ENCODE measurements at places on chromosomes 13 and 19.

DNA sequence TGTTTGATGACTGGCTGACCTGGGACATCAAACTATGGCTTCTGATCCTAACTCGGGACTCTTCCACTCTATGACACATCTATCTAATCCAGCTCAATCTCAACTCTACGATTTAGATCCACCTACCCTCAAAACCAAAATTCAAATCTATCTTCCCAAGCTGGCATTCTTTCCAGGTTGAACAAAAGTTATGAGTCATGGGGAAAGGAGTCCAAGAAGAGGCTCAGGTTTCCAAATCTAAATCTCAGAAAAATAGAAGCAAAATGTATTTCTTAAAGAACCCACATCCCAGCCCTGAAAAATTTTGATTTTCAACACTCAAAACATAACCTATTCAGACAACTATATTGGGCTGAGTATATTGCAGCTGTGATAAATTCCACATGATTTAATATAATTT is 143.9 kb upstream of the IPO5 start:
- DNase-seq: no peak

GRCh38 chr19:41698746-41699230 is 9.6 kb upstream of the CEACAM5 start:
- peak; percentile 48 for DNase-seq

DNA sequence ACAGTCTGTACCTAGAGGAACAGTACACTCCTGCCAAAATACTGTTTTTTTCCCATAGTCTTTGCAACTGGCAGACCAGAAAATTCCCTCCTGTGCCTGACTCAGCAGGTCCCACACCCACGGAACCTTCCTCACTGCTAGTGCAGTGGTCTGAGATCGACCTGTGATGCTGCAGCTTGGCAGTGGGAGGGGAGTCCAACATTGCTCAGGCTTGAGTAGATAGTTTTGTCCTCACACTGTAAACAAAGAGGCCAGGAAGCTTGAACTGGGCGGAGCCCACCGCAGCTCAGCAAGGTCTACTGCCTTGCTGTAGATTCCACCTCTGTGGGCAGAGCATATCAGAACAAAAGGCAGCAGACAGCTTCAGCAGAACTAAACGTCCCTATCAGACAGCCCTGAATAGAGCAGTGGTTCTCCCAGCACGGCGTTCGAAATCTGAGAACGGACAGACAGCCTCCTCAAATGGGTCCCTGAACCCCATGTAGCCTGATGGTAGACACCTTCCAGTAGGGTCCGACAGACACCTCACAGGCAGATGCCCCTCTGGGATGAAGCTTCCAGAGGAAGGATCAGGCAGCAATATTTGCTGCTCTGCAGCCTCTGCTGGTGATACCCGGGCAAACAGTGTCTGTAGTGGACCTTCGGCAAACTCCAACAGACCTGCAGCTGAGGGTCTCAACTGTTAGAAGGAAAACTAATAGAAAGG is 92.7 kb downstream of the SUCLA2 start:
- DNase-seq: no peak

GRCh38 chr19:51142119-51142518 is at the start of gene SIGLEC7:
Gene SIGLEC7 (plus strand): TSS chr19:51142301. CDS start chr19:51142370, 69 bp downstream.
- no peak for DNase-seq

- DNase-seq: no peak
These were observed 1653.0 kb upstream of the MIR17HG start for GRCh38 chr13:89694451-89694850.

GRCh38 chr19:9151367-9151766 is 11.2 kb downstream of the ZNF317 start:
- DNase-seq: no peak

GRCh38 chr19:38711726-38712153 is 32.5 kb downstream of the CAPN12 start:
- no peak for DNase-seq

GRCh38 chr19:49408816-49409440 is 14.3 kb downstream of the PTH2 start:
- DNase-seq: no peak

GRCh38 chr13:113167155-113167554 is 8.7 kb downstream of the PROZ start:
- DNase-seq: no peak

GRCh38 chr13:51066091-51066831 is 44.8 kb downstream of the C13orf42 start:
- no peak for DNase-seq

DNA sequence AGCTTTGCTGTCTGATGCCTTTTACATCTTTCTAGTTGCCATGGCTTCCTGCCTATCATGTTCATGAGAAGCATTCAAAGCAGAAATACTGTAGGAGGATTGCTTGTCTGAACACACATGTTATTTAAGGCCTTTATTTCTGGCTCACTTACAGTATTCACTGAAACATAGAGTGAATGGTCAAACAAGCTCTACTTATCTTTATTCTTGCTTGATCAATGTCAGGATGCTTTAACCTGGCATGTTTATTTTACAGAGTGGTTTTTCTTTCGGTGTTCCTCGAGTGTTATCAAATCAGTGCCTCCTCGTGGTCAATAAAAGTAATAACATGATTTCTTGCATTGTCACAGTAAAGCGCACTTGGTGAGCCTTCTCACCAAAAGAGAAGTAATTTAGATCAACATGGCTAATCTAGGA is 73.5 kb upstream of the PCDH17 start:
- no peak for DNase-seq

- no peak for DNase-seq
These were observed 800.1 kb upstream of the PCDH9 start for GRCh38 chr13:68030152-68030809.

DNA sequence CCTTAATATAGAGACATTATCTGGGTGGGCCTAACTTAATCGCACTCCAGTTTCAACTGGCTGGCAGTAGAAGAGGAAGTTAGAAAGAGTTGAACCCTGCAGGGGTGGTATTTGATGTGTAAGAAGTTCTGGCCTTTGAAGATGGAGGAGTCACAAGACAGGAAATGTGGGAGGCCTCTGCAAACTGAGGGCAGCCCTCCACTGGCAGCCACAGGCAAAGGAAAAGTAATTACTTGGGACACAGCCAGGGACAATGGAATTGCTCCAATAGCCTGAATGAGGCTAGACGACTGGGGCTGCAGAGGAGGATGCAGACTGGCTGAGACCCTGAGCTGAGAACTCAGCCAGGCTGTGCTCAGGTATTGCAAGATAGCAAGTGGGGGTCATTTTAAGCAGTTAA is 703.3 kb upstream of the ARGLU1 start:
- no peak for DNase-seq

- DNase-seq: no peak
These were observed 66.9 kb upstream of the POSTN start for GRCh38 chr13:37665420-37665819.

DNA sequence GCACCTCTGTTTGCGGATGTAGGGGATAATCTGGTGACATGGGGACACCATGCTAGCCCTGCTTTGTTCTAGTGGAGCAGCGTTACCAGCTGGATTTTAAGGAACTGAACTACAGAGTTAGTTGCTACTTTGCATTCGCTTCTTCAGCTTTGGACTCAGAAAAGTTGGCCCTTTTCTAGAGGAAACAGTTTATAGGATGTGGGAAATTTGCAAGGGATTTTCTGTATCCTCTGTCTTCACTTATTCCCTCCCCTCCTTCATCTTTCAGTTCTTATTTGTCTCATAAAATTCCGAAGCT is 2.1 kb downstream of the GATAD2A start:
- no peak for DNase-seq

DNA sequence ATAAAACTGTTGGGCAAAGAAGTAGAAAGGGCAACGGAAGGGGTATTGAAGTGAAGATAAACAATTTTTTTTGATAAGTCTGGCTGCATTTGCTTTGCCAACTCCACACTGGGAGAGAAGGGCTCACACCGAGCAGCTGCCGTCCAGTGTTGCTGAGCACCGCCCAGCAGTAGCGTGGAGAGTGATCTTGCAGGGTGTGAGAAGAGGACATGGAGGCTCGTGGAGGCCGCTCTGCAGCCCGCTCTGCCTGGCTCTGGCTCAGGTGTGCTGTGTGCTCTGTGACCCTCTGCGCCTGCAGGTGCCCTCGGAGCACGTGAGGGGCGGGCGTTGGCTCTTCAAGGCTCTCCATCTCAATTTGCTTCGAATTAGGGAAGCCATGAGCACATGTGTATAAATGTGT is 35.9 kb upstream of the TEX29 start:
- DNase-seq: no peak

- no peak for DNase-seq
These were observed 452.6 kb upstream of the KLF12 start for GRCh38 chr13:74586847-74587246.

DNA sequence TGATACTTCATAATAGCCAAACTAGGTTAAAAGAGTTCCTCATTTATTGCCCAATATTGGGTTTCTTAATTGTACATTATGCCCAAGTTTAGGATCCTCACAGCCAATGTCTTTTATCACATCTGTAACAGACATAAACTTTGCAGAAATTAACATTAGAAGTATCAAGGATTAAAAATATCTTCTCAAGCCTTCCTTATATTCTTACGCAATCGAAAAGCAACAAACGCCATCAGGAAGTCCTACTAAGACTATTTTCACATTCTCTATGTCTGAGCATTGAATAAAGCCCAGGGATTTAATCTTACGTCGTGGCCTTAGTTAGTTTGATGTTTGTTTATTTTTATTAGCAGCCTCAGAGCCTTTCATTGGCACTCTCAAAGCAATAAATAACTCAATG is 1660.4 kb upstream of the MIR17HG start:
- no peak for DNase-seq

DNA sequence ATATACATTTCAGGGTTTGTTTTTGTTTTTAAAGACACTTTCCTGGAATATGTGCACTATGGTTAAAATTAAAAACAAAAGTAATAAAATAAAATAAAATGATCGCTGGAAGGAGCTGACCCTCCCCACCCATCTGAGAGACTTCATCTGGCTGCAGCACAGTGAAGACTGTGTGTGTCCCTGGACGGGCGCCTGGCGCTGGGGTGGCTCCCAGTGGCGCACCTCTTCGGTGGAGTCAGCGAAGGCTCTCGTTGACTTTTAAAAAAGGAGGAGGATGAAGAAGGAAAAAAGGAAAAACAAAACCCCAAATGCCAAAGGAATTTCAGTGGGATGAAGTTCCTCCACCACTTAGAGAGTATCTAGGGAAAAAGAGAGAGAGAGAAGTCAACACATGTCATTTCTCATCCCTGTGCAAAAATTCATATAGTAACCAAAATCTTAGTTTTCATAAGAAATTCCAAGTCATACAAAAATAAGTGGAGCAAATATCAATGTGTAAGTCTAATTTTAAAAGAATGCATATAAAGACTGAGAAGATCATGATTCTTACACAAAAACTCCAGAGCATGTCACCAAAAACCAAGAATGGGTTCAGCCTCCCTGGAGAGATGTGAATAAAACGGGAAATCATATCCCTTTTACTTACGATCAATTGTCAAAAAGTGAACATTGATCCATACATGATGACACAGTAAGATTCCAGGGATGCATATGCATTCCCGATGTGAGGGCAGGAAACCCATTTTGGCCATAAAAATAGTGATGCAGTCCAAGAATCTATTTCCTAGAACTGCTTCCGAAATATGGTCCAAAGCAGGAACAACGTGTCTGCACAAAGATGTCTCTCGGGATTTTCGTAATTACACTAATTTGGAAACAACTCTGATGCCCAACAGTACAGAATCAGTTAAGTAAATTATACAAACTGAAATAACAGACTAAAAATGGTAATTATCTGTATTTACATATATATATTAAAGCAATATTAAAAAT is 123.8 kb downstream of the STK24 start:
- DNase-seq: no peak

GRCh38 chr13:75657111-75657510 is 21.0 kb downstream of the LMO7 start:
- DNase-seq: no peak

GRCh38 chr19:7534531-7535046 is 928 bp upstream of the PNPLA6 start:
- no peak for DNase-seq

GRCh38 chr13:21557995-21558394 is 46.0 kb downstream of the MICU2 start:
- no peak for DNase-seq

DNA sequence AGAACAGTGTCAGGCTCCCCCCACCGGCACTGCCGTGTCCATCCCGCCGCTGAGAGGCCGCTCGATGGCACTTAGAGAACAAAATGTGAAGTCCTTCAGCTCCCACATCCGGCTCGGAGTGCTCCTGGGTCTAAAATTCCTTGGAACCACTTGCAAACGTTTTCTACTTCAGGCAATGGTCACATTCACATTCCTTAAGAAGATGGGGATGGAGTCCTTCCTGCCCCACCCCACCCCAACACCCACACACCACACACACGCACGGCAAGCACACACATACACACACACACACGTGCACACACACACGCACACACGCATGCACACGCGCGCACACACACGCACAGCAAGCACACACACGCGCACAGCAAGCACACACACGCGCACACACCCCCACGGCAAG is 83.4 kb downstream of the SOX1 start:
- DNase-seq: no peak

DNA sequence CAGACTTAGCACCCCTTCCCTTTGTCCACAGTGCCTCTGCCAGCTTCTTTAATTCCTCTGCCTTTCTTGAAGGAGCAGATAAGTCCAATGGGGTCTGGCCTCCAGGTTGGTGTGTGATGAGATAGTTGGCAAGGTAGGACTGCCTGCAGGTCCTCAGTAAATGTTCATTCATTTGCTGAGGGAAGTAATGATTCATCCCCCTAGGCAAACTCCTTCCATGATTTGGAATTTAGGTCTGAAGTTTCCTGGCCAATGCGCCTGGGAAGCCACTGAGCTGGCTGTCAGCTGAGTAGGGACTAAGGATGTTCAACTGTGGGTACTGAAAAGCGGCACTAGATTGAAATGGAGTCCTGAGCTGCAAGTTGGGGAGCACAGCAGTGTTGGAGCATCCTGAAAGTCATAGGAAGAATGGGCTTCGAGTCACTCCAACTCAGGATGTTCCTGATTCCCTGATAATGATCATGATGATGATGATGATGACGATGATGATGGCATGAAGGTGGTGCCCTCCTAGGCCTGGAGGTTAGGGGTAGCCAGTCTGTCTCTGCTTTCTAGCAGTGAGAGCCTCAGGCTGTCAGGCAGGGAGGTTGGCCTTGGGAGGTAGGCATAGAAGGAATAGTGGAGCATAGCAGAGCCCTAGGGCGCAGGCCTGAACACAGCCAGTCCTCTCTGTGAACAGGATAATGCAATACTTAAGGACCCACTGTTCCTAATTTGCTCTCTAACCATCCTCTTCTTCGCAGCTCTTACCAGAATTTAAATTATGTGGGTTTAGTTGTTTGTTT is 44.7 kb downstream of the COL4A2 start:
- DNase-seq: no peak

GRCh38 chr13:41029629-41030028 is 10.5 kb upstream of the ELF1 start:
- no peak for DNase-seq

DNA sequence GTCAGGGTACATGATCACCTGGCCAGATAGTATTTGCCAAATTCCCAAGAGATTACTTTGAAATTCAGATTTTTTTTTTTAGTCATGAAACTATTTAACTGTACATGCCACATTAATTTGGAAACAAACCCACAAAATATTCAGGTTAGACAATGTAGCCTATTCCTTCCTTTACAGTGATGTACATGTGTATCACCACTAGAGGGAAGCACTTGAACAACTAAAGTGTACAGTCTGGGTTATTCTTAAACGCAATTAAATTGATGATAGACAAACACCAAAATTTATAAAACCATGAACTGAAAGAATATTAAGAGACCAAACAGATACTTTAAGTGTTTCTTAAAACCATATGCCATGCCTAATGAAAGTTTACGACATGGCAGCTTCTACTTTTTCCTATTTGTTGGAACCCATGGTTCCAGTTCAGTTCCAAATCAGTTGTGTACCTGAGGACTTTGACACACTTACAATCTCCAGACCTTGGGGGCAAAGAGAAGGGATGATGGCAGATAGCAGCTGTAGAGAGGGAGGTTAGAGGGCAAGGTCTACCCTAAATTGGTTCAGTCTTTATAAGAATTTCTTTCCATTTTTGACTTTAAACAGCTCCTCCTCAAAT is 52.8 kb downstream of the TNFSF13B start:
- DNase-seq: no peak
